Fibroblast of skin of left quadriceps (primary cell): ENCODE measurements at places on chromosomes 11 and 22.
A peak's percentile ranks its signal among the peaks of the same experiment; 100 is the strongest.

- DNase-seq, result no peak
These were observed 7.7 kb downstream of the BIK start for GRCh38 chr22:43118024-43118849.

DNA sequence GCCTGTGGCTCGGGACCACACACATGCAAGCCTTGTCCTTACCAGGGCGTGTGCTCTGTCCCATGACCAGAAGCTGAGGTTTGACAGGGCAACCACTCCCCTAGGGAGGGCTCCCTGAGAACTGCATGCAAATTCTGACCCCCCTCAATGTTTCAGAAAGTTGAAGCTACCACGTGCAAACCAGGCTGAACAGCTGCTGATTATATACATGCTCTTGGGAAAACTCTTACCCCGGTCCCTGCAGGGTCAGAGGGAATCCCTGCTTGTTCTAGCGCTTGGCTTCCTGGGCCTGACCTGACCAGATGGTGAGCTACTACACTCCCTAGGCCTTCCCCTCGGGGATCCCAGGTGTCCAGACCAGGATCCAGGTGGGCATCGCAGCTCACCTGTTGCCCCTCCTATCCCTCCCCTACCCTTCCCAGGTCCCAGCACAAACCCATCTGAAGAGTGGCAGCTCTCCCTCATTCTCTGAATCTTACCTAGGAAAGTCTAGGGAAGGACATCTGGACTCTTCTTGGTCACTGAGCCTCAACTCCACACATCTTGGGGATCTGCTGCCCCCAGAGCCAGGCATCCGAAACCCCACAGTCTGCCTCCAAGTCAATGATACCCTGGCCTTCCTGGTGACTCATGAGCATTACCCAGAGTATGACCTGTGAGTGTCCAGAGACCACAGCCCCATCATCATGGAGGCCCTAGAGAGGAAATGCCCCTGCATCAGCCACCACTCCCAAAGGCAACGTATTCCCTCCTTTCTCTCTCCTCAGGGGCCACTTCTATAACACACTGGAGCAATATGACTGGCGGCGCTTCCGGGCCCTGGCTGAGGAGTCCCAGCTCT lies 61.5 kb downstream of the BTG4 start:
- DNase-seq, result no peak

DNA sequence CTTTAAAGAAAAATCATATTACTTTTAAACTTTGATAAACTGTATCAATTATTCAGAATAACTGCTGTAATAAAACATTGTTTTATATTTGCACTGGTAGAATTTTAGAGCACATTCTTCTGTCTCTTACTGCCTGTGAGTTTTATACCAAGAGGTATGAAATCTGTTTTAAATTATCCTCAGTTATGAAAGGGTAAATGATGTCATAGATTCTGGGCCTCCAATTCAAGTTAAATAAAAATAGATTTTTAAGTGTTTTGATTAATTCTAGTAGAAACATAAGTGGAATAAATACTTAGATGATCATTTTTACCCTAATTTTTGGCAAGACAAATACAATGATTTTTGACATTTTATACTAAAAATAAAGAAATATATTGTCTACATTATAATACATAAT lies 93.0 kb downstream of the GUCY1A2 start:
- DNase-seq, result peak; percentile 46

DNA sequence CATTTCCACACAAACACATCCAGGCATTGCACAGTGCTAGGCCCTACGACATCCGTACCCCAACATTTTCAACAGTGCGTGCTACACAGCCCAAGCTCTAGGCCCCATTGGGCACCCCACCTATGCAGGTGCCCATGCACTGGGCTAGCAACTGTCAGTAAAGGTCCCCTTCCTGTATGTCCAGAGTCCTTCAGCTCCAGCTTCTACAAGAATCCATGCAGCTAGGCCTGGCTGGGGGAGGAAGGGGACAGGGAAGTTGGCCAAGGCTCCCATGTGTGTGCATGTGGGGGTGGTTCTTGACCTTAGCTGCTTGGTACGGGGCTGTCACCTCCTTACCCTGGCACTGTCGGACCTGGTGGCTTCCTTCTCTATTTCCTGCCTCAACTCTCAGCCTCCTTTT lies 1.3 kb downstream of the B3GAT1 start:
- DNase-seq, result no peak

DNA sequence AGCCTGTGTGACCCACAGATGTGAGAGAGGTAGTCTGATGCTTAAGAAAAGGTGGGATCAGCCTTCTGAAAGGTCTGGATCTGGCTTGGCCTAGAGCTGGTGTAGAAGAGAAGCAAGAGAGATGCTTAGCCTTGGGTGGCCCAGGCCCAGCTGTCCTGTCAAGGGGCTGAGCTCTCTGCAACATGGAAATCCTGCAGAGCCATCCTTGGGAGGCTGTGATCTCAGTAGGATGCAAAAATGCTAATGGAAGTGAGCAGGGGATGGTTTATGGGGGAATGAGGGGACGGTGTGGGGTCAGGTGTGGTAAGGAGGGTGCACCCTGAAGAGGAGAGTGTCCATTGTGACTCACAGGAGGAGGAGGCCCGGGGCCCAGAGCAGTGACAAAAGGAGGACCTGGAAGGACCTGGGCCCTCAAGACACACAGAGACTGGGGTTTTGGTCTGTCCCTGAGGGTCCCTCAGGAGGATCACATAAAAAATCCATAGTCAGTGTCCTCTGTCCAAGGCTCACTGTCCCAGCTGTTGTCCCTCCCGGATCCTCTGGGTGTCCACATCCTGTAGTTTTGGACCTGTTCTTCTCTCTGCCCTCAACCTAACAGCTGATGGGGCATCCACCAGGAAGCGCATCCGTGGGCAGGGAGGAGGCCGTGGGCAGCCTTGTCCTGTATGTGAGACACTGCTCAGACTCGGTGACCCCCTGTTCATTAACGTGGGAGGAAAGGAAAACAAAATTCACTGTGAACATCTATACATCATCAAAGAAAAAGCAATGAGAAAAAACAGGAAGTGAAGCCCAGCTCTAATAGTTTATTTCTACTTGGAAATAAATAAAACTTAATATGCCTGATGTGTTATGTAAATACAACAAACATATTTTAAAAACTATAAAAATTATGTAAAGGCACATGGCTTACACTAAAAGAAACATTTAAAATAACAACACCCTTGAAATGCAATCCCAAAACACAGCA lies 129.8 kb downstream of the ZNF280B start:
- no peak for DNase-seq

GRCh38 chr11:66388780-66389386 lies 17.3 kb upstream of the SLC29A2 start:
- peak; percentile 38 for DNase-seq

GRCh38 chr11:71397331-71397860 lies 50.8 kb downstream of the DHCR7 start:
- DNase-seq, result no peak
